ENCODE measurements at places on chromosomes 16 and 17. TPM values are rescaled to one million over a fixed set of nuclear protein-coding genes. Genes with fewer than 3 reads are reported as not detected.

- DNase-seq: no peak
Observed at GRCh38 chr16:48287239-48287638, 39.9 kb upstream of the ABCC11 start.

The SUZ12 gene
- polyA plus RNA-seq: 47.7 TPM

GRCh38 chr17:34917381-34917780, 43.9 kb downstream of the CCT6B start:
- no peak for DNase-seq

The AOC2 gene
- 3.1 TPM for polyA plus RNA-seq

The CSF3 gene
- polyA plus RNA-seq: not detected
